ENCODE measurements at places on chromosomes 4 and X.

DNA sequence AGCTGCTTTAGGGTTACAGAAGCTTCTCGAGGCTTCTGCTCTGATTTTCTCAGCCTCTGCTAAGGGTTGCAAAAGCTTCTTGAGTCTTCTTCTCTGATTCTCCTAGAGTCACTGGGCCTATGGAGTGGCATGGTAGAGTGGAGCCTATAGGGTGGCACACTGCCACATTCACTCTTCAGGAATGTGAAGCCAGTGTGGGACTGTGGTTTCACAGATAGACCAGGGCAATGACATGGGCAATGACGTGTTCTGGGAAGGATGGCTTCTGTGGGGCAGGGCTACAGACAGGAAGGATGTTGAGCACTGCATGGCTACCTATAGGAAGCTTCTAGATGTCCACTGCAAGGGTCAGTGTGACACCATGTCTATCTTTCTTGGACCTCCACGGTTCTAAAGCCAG lies 11.0 kb upstream of the MAMLD1 start:
- DNase-seq: no peak

GRCh38 chr4:56321251-56321650 lies 66.0 kb downstream of the AASDH start:
- DNase-seq: no peak

GRCh38 chr4:18882468-18882867 lies 860.9 kb upstream of the LCORL start:
- DNase-seq: no peak

DNA sequence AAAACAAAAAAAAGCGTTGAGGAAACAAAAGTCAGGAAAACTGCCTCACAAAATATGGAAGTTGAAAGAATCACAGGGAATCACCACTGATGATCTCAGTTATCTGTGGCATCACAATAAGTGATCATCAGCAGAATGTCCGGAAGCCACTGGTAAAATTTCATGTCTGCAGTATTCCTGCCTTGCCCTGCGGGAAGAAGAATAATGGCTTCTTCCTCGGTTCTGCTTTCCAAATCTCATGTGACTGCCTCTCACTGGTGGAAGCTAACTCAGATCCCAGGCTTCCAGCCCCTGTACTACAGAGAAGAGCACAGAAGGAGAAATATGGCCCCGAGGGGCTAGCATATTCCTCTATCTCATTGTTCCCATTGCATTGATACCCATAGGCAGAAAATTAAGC lies 12.7 kb upstream of the ZNF330 start:
- no peak for DNase-seq

DNA sequence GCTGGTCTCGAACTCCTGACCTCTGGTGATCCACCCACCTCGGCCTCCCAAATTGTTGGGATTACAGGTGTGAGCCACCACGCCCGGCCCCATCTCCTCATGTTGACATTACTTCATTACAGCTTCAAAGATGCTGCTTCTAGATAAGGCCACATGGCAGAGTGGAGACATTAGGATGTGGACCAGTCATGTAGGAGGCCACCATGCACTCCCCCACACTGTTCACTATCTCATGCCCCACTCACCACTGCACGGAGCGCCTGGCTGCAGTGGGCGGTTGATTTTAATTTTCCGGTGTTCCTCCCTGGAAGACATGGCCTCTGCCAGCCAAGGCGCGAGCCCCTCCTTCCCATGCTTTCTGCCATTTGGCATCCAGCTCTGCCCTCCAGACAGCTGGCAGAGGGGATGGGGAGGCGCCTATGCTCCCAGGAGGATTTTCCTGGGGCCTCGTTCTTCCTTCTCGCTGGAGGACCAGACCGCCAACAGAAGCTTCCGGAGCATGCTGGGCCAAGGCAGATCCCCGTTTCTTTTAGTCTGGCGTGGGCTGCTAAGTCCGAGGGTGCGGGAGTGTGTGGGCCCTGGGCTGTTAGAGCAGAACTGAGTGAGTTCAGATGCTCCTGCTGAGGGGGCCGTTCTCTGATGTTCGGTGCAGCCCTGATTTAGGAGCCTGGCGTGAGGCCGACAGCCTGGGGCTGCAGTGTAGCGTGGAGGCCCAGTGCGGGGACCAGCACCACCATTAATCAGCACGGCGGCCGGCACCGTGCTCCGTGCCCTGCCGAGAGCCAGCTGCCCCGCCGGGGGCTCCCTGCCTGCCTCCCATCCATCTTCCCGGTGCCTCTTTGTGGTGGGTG lies 93.1 kb downstream of the SORCS2 start:
- DNase-seq: no peak

DNA sequence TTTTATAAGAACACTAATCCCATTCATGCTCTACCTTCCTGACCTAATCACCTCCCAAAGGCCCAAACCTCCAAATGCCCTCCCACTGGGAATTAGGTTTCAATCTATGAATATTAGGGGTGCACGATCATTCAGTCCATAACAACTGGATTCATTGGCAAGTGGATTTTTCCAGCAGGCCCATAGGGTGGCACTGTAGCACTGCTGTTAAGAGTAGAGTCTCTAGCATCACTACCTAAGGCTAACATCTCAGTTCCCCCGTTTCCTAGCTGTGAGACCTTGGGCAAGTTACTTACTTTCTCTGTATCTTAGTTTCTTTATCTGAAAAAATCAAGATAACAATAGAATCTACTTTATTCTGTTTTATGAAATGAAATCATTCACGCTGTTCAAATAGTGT lies 315.8 kb downstream of the STIM2 start:
- DNase-seq: no peak

Measured in bone marrow (tissue), 2 donors.